Progenitor cell of endocrine pancreas (in vitro differentiated cells): ENCODE measurements at places on chromosomes 3 and 15.

DNA sequence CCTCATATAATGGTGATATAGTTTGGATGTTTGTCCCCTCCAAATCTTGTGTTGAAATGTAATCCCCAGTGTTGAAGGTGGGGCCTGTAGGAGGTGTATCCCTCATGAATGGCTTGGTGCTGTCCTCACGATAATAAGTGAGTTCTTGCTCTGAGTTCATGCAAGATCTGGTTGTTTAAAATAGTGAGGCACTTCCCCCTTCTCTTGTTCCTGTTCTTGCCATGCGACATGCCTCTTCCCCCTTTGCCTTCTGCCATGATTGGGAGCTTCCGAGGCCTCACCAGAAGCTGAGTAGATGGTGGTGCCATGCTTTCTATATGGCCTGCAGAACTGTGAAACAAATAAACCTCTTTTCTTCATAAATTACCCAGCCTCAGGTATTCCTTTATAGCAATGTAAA is 39.2 kb downstream of the REC114 start:
- DNase-seq = no peak

DNA sequence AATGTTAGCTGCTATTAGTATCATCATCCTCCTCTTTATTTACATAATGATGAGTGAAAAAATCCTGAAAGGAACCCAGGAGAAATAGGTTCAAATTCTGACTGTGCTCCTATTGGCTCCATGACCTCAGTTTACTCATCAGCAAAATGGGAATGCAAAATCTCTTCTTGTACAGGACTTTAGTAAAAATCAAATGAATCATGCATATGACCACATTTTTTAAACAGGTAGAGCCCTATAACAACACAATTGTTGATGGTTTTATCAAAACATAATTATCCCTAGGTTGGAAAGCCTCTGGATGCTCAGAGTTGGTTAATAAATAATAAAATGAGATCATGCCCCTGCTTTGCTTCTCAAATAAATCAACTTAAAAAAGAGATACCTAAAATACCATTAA is 16.0 kb upstream of the NR2F2 start:
- no peak for DNase-seq

- no peak for DNase-seq
Observed at GRCh38 chr3:165403666-165404065, 207.5 kb upstream of the SLITRK3 start.

- no peak for DNase-seq
Observed at GRCh38 chr3:127870156-127870555, 44.9 kb upstream of the KBTBD12 start.

DNA sequence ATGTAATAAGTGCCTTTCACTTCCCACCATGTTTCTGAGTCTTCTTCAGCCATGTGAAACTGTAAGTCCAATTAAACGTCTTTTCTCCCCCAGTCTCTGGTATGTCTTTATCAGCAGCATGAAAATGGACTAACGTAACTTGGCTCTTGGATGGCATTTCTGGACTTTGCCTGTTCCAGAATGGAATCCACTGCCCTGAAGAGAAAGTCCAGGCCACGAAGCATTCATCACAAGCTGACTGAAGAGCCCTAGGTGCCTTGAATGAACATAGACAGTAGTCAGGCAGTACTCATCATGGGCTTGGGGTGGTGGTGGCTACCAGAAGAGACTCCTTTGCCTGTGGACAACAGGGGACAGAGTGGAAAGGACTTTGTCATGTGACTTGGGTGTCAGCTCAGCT is 1505.0 kb downstream of the SI start:
- DNase-seq = no peak

DNA sequence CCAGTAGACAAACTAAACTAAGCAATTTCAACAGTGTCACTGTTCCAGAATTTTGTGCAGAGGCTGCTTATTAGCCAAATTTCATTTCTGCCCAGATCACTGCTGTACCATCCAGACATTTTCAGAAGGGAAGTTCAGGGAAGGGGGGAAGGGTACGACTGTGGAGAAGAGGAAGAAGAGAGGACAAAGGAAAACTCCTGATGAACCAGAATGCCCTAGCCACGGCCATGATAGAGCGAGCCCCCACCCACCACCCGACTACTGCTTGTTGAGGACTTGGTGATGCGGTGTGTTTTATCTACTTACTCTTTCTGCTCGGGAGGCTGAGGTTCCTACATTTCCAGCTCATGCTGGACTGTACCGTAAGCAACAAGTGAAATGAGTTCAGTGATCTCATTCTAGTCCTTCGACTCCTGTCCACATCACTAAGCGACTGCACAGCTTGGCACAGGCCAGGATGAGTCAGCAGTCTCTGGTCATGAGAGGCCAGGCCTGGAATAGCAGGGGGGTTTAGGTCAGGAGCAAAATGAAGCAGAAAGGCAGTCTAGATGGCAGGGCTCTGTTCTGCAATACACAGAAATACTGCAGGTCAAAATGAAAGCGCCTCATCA is 330.8 kb downstream of the TIGIT start:
- DNase-seq = no peak

- no peak for DNase-seq
Observed at GRCh38 chr3:191366675-191367074, 36.3 kb upstream of the UTS2B start.

DNA sequence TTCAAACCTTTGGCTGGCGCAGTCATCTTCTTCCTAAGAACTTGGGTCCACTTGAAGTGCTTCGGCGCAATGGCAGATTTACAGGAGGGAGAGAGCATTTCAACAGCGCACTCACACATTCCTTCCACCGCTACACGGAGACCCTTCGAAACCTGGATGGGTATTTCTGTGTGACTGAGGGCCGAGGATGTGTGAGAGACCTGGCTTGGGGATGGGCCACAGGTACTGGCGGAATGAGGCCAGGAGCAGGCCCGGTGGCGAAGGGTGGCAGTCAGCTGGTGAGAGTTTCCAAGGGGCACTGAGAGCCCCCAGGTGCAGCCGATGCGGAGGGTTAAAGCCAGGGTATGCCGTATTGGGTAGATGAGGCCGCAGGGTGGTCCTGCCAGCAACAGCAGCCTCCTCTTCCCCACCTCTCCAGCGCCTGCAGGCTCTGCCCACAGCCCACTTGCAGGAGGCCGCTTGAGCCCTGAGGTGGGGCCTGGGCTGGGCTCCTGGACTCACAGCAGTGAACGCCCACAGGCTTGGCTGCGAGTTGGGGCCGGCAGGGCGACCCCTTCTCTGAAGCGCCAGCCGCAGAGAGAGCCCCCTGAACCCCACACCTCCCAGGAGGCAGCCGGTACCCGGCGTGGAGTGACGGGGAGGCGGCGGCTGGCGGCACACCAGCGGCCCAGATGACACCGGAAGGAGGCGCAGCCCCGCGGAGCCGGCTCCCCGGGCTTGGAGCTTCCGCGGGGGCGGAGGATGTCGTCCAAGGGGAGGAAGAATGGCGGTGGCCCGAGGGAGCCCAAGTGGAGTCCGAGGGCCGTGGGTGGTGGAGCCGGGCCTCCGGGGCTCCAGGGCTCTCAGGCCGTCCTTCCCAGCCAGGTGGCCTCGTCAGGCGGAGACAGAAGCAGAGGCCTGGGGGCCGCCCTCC is 166.5 kb downstream of the NSMCE3 start:
- DNase-seq = no peak

GRCh38 chr3:150520408-150520807 is 25.9 kb downstream of the SERP1 start:
- DNase-seq = no peak

GRCh38 chr3:142115867-142116668 is 33.3 kb downstream of the TFDP2 start:
- no peak for DNase-seq

GRCh38 chr3:126337980-126338651 is 19.1 kb downstream of the KLF15 start:
- no peak for DNase-seq
